MM.1S (cell line): ENCODE measurements at places on chromosomes 12 and 14.
A peak's percentile ranks its signal among the peaks of the same experiment; 100 is the strongest.

- DNase-seq = peak; percentile 64
Measured at GRCh38 chr12:87671757-87672156, 357.4 kb downstream of the C12orf50 start.

- no peak for DNase-seq
Measured at GRCh38 chr12:132188916-132189325, 44.7 kb downstream of the NOC4L start.

DNA sequence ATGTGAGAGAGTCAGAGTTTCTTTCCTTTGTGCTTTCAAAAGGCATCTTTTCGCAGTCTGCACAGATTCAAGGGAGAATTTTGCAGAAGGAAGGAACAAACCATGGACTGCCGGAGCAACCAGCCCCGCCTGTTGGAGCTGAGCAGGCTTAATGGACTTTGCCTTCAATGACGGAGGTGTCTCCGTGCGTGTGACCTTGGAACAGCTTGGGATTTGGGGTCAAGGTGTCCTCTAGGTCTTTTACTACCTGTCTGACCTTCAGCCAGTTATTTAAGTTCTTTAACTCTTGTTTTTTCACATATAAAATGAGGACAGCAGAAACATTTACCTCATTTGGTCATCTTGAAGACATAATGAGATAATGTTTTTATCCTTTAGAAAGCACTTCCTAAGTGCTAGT, 4.1 kb downstream of the FGF23 start:
- DNase-seq = no peak

GRCh38 chr14:53124786-53125185, 28.3 kb downstream of the DDHD1 start:
- DNase-seq = no peak

DNA sequence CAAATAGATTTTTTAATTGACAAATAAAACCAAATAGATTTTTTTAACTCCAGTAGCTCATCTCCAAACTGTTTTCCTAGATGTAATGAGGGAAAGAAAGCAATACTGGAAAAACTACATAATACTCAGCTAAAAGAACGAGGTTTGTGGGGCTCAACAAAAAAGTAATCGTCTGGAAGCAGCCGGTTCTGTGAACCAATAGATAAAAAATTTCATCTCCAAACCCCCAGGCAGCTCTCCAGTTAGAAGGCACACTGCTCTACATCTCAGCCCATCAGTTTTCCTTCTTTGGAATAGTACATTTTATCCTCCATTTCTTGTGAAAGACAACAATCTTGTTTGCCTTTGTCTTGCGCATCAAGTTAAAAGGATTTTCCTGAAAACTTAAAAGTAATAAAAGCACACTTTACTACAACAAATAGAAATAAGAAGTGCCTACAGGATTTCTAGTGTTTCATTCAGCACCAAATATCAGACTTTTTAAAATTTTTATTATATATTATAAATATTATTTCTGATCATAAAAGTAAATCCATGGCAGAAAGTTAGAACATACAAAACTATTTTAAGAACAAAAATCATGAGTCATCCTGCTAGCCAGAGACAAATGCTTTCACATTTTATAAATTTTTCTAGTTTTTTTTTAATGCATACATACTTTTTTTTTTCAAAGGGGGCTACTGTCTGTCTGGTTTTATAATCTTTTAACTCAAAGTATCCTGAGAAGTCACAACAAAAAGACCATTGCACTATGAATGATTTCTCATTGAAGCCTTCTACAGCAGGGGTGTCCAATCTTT, 67.7 kb downstream of the EPS8 start:
- no peak for DNase-seq

- DNase-seq = no peak
Measured at GRCh38 chr14:66842911-66843512, 335.1 kb downstream of the GPHN start.

DNA sequence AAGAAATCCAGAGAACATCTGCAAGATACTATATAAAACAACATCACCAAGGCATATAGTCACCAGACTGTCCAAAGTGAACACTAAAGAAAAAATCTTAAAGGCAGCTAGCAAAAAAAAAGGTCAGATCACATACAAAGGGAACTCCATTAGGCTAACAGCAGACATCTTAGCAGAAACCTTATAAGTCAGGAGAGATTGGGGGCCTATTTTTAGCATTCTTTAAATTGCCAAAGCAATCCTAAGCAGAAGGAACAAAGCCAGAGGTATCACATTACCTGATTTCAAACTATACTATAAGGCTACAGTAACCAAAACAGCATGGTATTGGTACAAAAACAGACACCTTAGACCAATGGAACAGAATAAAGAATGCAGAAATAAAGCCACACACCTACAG, 92.5 kb downstream of the IPO8 start:
- no peak for DNase-seq
